ENCODE measurements at places on chromosomes 2 and 18.

GRCh38 chr2:221969087-221969829 is 329.5 kb downstream of the PAX3 start:
- no peak for DNase-seq

GRCh38 chr2:9331704-9332103 is 91.6 kb downstream of the ITGB1BP1 start:
- no peak for DNase-seq

DNA sequence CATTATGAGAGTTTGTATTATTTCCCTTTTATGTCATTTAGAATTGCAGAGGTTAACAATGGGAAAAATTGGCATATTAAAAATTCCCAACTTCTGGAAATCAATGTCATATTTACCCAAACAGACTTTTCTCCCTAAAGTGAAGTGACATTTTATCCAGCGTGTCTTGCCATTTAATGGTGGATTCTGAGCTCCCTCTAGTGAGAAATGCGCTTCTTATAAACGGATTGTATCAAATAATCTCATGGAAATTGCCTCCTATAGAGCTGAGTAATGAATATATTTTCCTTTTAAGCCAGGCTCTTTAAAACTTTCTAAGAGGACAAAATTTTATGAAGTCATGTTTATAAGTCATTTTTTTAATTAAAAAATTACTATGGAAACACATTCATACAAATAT is 5.7 kb upstream of the GCFC2 start:
- DNase-seq: no peak

- DNase-seq: peak; percentile 15
Measured at GRCh38 chr18:35041815-35042387, 688 bp downstream of the MAPRE2 start.

GRCh38 chr2:180461761-180462160 is 454.7 kb upstream of the CWC22 start:
- no peak for DNase-seq

DNA sequence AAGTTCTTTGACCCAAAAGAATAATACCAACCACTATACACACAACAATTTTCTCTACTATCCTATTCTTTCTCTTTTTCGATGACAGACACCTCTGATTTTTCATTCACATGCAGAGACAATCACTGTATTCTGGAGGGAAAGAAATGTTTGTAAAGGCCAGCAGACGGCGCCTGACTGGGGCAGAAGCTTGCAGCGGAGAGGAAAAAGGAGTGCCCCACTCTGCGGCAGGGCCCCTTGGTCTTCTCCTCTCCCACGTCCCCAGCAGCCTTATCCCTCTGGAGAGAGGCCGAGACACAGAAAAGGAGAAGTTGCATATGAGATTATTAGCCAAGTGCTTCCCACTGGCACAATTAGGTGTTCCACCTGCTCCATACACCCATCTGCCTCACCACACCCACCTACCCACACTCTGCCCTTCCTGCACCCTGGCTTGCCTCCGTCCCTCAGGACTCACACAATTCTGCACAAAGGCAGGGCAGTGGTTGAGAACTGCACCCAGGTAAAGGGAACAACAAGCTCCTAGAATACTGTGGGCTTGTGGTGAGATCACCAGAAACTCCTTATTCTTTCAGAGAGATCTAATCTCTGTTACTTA is 687.3 kb downstream of the NRXN1 start:
- no peak for DNase-seq

DNA sequence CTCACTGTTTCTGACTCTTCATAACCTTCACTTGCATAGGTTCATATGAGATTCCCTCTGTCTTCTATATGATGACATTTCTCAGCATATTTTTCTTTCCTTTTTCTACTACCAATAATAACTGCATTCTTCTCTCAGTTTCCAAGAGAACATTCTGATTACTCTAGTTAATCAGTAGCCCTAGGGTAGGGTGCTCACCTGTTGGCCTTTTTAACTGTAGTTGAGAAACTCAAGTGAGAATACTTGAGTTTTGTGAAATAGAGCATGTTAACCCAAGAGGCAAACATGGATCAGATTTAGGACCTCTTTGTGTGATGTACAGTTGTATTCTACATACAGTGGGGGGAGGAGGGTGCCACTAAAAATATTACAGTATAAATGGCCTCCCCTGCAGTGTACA is 308.0 kb downstream of the CMPK2 start:
- no peak for DNase-seq

DNA sequence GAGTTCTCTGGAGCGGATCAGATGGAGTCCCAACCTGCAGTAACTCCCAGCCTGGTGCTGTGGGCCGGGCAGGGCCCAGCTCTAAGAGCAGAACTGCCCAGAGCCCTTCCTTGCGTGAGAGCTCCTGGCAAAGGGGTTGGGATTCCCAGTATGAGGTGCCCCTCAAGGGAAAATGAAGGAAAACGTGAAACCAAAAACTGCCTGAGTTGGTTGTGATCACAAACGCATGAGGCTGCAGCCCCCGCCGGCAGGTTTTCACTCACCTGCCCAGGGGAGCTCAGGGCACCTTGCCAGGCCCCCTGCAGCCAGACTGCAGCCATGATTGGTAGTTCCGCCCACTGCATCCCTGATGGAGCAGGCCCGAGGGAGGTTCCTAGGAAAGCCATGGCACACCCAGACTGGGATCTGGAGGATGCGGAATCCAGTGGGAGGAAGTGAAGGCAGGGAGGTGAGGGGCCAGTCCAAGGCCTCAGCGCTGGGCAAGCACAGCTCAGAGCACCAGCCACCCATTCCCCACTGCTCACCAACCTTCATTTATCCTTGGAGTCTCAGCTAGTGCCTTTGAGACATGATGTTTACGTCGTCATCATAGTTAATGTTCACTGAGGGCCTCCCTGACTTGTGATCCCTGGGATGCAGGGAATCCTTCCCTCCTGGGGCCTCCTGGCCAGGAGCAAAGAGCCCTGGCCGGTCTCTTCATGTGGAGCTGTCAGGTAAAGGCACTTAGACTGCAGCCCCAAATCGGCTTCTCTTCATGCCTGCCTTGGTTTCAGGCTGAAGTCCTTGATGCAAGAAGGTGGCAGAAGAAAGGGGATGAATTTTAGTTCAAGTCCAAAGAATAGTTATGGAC is 103.2 kb downstream of the INHBB start:
- DNase-seq: no peak

DNA sequence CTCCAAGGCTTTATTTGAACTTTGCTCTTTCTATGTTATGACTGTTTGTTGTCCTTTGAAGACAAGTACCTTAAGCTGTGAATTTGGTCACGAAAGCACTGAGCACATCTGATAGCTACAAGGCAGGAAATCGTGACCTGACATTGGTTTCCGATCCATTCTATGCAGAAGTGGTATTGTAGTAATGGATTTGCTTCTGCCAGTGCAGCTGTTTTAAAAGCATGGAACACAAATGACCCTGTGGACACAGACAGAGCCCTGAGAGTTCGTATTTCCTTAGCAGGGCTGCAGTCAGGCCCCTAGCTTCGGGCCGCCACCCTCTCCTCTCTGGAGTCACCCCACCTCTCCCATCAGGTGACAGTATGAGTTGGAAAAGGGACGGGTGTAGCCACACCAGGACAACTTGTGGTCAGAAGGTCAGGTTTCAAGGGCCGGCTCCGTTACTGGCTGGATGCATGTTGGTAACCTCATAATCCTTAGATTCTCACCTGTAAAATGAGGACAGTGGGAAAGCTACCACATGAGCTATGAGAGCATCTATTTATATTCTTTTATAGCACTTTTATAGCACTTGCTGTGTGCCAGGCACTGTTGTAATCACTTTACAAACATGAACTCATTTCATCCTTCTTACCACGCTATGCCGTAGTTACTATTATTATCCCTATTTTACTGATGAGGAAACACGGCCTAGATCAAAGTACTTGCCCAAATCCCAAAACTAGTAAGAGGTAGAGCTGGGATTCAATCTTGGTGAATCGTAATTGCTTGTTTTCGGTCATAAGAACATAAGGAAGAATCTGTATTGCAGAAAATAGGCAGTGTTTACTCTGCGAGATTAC is 70.2 kb downstream of the SPATS2L start:
- DNase-seq: no peak

DNA sequence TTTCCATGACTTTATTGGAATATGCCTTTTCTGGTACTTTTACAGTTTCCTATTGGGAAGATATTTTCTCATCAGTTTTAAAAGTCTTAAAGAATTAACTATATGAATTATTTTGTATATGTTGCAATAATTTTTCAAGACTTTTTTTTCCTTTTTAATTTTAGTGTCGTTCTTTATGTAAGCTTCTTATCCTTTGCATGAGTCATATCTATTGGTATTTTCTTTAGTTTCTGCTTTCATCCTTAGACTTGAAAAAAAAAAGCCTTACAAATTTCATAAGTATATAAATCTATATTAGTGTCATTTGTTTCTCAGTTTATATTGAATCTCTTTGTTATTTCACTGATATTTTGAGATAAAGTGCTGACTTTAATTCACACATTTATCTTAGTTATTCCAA is 94.9 kb downstream of the DSEL start:
- DNase-seq: no peak
